ENCODE measurements at places on chromosomes 1 and 21.

DNA sequence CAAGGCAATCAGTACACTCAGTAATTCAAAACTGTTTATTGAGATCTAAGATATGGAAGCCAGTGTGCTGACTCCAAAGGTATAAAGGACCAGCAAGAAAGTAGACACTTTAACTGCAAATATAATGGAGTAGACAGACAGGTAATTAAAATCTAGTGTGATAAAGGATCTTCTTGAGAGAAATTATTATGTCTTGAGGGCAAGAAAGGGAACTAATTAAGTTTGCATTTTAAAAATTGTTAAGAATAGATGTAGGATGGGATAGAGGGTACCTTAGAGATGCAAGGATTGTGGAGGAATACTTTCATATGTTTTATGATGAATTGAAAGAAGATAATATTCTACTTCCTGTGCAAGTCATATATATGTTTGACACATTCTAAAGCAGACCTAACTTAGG, 825.3 kb downstream of the LTN1 start:
- DNase-seq, result no peak

DNA sequence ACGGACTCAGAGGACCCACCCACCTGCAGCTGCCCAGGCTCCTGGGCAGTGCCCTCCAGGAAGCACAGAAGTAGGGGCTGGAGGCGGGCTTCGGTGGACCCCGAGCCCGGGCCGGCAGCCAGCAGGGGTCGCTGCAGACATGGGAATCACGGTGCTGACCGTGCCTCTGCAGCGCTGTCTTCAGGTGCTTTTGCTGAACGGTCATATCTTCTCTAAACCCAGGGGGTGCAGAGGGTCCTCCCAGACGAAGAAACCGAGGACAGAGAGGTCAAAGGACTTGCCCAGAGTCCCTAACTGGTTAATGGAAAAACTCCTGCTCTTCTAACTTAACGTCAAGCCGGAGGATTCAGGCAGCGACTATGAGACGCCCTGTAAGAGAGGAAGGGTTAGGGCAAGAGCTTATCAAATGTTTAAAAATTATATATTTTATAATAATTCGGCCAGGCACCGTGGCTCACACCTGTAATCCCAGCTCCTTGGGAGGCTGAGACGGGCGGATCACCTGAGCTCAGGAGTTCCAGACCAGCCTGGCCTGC, 21.5 kb upstream of the LEFTY2 start:
- DNase-seq, result peak; percentile 80

DNA sequence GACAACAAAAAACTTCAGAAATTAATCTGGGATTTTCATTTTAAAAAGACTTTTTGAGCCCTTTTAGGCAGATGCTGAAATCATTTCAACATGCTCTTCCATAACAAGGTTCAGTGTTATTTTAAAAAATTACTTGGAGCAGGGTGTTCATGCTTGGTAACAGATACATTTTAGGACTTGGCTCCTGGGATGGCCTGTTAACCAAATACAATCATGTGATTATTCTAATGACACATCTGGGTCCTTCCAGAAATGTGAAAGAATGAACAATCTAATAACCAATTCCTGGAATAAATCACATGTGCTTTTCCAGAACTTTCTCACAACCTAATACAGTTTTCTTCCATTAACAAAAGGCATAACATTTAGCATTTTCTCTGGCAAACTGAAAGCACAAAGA, 379.8 kb upstream of the RUNX1 start:
- DNase-seq, result no peak

DNA sequence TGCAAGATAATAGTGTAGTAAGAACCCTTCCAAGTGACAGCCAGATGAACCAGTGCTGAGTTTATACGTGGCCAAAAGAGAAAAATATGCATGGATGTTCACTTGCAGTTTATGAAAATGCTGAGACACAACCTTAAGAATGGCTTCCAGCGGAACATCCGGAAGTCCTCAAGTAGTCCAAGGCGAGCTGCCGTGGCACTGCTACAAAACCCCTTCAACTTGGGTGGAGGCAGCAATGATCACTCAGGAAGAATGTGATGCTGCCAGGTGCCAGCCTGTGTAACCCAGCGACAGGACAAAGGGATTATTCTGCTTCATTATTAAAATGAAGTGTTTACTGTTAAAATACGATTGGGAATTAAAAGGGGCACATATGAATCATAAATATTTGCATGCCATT, 179.6 kb downstream of the RUNX1 start:
- DNase-seq, result no peak

DNA sequence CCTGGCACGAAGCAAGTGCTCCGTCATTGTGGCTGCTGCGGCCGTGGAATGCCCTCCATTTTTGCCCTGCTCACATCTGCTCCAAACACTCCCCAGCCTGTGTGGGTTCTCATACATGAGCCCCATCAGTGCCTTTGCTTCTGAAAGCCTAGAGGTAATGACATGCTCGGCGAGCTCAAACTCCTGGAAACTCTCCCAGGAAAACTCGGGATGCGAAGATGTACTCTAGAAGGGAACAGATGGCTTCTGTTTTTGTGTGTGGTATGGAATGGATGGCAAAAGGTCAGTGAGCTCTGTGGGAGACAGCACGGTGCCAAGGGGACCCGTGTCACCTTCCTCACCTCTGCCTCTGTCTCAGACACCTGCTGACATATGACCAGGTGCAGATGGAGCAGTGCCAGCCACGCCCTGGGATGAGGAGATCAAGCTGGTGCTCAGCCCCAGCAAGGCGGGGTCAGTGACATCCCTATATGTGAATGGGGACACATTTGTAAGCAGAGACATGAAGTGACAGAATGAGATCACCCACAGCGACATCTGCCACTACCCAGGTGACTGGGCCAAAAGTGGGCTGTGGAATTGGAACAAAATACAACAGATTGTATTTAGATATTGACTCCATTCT, 84.1 kb upstream of the COX20 start:
- no peak for DNase-seq

- DNase-seq, result no peak
Measured at GRCh38 chr1:188166654-188167053, 1337.9 kb downstream of the PLA2G4A start.

- DNase-seq, result no peak
Measured at GRCh38 chr1:33392206-33392605, 38.7 kb downstream of the PHC2 start.
